Nucleus accumbens (tissue), 56 donors: ENCODE measurements at places on chromosomes 12 and 14.

DNA sequence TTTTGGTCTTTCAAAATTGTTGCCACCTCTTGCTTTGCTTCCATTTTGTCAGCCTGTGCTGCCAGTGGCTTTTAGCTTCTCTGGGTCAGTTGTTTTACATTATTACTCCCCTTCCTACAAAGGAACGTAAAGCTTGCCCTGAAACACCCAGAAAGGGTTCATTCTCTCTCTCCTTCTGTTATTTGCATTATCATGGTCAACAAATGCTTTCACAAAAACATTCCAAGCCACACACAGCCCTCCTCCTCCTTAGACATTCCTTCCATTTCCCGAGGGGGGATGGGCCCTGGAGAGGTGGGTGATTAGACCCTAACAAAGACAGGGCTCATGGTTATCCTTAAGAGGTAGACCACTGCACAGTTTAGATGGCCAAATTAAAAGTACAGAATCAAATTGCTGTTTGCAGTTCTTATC is 60.4 kb upstream of the SINHCAF start:
- no peak for DNase-seq

GRCh38 chr14:103560691-103561090 is 1.8 kb downstream of the BAG5 start:
- DNase-seq, result no peak

DNA sequence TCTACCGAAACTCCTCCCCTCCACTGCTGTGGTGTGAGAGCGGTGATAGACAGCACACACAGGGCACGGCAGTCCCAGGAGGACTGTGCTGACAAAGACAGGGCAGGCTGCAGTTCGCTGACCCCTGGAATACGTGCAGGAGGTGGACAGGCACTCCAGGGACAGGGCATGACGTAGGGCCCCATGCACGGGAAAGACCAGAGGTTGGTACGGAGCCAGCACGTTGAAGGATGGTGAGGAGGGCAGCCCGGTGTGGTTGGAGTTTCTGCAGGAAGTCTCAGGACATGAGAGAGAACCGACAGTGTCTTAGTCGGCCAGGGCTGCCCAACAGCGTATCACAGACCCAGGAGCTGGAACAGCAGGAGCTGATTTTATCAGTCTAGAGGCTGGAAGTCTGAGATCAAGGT is 254.2 kb upstream of the FKBP4 start:
- no peak for DNase-seq

- no peak for DNase-seq
Measured at GRCh38 chr14:29097476-29097875, 330.9 kb downstream of the FOXG1 start.

DNA sequence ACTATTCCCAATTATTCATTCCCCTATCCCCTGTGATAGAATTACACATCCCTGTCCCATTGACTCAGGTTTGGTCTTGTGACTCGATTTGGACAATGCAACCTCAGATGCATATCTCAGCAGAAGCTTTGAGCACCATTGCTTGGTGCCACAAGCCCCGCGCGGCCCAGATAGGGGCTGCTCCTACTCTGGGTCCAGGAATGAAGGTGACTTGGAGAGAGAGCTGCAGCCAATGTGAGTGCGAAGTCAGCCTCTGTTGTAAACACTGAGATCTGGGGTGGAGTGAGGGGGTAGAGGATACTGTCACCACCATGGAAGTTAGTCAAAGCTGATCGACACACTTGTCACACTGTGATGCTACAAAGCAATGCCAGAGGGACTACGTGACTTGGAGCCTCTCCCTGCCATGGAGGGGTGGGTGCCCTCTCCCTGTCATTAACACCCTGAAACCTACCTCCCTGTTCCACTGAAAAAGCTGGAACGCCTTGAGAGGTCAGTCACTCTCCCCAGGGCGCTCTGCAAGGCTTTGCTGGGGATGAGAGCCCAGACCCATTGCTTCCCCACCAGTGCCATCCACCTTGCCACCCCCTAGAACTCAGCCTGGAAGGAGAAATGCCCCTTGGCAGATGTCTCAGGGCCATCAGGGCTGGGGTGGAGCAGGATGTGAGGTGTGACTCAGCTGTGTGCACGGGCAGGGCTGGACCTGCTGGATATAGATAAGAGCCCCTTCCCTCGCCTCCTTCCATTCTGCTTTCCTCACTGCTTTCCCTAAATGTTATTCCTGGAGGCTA is 6.6 kb upstream of the PLEK2 start:
- DNase-seq, result no peak

GRCh38 chr14:89501381-89501780 is 84.3 kb upstream of the FOXN3 start:
- DNase-seq, result no peak

GRCh38 chr14:35754671-35755070 is 54.4 kb downstream of the RALGAPA1 start:
- no peak for DNase-seq

- no peak for DNase-seq
Measured at GRCh38 chr14:71741241-71741640, 191.0 kb upstream of the RGS6 start.

DNA sequence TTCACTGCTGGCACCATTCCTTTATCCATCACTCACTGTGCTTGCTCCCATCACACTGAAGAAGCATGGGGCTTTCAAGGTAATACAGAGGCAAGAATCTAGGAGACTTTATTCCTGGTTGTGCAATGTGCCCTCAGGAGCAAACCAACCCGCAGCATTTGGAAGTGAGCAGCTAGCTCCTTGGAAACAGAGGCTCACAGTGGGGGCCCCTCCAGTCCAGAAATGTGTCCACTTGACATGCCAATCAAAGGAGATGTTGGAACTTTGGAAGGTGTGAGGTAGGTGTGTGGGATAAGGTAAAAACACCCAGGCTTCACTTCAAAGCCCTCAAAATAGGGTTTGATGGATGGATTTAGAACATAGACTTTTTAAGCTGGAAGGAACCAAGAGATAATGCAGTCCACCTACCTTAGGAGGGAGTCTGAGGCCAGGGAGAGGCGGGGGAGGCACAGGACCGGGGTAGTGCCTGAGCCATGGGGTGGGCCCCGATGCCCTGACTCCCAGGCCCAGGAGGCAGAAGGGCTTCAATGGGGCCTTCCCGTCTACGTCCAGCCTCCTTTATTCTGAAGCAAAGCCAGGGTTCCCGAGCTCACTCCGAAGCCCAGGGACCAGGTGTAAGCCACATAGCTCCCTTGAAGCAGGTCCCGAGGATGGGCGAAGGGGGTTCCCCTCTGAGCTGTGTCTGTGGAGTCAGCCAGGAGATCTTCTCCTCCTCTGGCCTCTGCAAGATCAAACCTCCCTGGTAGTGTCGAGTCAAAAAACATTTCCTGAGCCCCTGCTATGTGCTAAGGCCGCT is 17.6 kb upstream of the BCL11B start:
- no peak for DNase-seq

GRCh38 chr14:68561531-68562007 is 231.3 kb downstream of the ZFP36L1 start:
- no peak for DNase-seq

DNA sequence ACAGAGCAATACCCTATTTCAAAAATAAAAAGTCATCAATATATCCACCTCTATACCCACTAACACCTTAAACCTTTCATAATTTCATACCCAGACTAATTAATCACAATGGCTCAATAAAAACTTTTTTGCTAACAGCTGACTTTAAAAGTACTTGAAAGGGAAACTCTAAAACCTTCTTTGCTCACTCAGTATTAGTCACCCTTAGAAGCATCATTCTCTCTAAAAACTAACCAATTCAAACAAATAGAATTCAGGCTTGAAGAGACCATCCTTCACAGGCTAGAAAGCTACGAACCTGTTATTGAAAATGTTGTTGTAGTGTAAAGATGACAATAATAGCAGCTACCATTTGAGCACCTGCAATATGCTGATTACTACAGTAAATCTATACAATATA is 37.2 kb downstream of the HECTD1 start:
- DNase-seq, result no peak

DNA sequence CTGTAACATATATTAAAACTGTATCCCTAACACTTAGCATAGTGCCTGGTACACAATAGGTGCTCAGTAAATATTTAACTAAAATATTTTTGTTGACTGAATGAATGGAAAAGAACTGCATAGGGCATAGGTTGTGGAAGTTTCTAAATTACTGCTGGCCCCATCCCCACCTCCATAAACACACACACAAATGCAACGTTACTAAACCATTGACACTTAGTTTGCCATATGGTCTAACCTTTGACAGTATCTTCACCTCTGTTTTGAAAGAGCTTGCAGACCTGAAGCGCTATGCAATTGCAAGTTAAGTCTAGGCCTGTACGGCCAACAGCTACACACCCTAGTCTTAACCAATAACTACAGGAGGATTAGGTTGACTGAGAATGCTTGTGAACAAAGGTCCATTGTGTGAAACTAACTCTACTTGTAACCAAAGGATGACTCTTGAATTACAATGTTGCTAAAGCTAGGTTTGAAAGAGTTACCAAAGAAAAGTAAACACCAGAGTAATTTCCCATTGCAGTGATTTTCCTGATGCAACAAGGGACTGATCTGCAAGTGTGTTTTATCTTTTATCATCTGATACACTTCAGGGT is 924 bp upstream of the MANSC1 start:
- DNase-seq, result no peak

- DNase-seq, result no peak
Measured at GRCh38 chr14:26719514-26719913, 121.7 kb upstream of the NOVA1 start.

DNA sequence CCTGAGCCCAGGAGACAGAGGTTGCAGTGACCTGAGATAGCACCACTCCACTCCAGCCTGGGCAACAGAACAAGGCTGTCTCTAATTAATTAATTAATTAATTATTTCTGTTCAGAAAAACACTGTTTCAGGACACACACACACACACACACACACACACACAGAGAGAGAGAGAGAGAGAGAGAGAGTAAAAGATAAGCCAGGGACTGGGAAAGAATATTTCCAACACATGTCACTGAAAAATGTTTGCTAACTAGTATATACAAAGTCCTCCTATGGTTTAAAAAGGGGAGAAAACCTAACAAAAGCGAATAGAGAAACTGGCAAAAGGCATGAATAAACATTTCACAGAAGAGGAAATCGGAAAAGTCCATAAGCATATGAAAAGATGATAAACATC is 18.1 kb upstream of the LRIG3 start:
- no peak for DNase-seq

DNA sequence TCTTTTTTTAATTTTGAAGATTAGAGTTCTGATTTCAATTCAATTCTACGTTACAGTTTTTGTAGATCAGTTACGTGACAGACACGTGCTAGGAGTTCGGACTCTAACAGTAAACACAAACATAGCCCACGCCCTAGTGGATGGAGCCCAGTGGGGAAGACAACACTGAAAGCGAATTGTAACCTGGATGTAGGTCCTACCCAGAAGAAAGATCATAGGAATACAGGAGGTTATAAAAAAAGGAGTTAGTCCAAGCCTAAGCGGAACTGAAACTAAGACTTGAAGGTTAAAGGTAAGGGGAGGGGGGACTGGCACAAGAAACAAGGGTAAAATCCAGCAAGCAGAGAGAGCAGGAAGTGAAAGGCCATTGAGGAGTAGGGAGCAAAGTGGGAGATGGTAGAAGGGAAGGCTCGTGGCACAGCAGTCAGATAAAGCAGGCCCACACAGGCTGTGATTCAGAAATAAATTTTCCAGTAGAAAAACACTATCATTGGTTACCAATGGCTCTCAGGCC is 15.7 kb upstream of the CRY1 start:
- no peak for DNase-seq

- DNase-seq, result no peak
Measured at GRCh38 chr14:23729720-23730387, 93.7 kb downstream of the DHRS2 start.

DNA sequence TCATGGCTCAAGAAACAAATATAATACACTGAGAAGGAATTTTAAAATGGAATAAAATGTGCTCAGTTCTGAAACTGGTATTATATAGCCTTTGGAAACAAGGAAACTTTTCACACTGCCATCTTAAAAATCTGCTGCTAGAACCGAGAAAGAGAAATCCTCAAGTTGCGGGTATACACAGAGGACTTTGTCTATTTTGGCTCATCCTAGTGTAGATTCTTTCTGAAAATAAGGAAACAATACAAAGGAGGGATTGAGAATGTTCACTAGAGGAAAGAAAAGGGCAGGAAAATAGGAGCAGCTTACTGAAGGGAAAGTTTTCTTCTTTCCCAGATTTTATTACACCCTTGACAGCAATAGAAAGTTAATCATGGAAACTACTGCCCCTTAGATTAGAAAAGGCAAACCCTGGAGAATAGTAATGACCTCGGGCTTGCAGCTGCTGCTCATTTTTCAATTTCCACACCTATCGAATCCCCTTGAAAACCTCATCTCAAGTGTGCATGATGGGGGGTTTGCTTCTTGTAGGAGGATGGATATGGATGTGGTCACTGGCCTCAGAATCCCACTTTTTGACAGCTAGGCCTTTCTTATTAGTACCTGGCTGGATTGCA is 104.6 kb downstream of the DAAM1 start:
- no peak for DNase-seq

DNA sequence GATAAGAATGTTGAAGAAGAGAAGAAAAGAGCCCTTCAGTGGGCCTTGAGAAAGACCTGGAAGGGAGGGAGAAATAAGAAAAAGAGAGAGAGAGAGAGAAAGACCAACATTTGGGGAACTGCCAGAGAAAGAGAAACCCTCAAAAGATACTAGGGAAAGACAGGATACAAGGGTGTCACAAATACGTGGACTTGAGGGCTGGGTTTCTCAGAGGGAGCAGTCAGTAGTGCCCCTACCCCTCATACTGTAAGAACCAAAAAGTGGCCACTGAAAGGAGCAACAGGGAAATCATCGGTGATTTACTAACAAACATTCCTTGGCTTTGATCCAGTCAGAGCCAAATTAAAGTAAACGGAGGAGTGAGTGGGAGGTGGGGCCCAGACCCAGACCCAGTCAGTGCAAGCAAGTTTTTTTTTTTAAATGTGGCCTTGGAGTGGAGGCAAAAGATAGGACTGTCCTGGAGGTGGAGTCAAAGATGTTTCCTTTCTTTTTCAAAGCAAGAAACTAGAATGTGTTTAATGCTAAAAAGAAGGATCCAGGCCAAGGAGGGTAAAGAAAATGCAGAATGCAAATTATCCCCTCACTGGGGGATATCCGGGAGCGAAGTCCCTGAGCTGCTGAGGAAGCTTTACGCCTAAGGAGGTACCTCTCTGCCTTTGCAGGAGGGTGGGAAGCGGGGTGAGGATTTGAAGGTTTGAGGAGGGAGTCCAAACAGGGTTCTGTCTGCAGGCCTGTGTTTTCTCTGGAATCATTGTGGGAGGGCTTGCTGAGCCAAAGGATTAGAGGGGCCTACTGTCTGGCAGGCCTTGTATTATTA is 143.5 kb upstream of the AMIGO2 start:
- no peak for DNase-seq

- no peak for DNase-seq
Measured at GRCh38 chr12:18864900-18865561, 127.1 kb downstream of the CAPZA3 start.
